ENCODE measurements at places on chromosomes 6 and 20. TPM values are rescaled to one million over a fixed set of nuclear protein-coding genes. Genes with fewer than 3 reads are reported as not detected.
A peak's percentile ranks its signal among the peaks of the same experiment; 100 is the strongest.

DNA sequence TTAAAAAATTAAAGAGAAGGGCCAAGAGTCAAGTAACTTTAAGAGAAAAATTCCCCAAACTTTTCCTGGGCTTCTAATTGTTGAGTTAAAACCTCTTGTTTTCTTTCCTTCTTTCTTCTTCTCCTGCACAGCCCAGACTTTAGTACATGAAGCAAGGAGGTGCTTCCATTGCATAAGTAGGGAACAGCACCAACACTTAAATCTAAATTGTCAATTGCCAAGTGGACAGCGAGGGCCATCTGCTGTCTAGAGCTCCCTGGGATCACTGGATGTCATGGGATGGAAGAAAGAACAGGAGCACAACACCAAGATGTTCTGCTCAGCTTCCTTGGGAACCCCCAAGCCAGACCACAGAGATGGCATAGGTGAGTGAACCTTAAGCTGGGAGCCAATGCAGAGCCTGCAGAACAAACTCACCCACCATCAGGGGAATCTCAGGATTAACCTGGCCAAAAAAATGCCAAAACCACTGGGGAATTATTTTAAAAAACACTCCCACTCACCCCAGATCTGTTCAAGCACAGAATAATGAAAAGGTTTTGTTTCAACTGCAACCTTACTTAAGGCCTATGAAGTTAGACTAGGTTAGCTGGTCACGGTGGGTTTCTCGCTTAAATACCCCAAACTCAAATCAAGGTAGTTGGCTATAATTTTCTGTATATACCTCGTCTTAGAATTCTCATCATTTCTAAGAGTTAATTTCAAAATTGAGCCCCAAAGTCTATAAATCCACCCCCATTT lies 67.8 kb downstream of the TNFRSF21 start:
- no peak for DNase-seq

TBC1D7 gene
- 41.8 TPM for total RNA-seq

HLA-G gene
- not detected for total RNA-seq

ENPP4 gene
- 27.8 TPM for total RNA-seq

UBE2C gene
- 6.9 TPM for total RNA-seq

DACT2 gene
- 0.62 TPM for total RNA-seq

GRCh38 chr6:118313208-118313607 lies 234.9 kb upstream of the PLN start:
- DNase-seq = no peak

- DNase-seq = no peak
Observed at GRCh38 chr20:50582591-50583234, 72.5 kb downstream of the PTPN1 start.

GRCh38 chr6:147508042-147508865 lies at the start of gene SAMD5:
Gene SAMD5 (plus strand): TSS chr6:147508690. CDS start chr6:147508929, 239 bp downstream.
- peak; percentile 46 for DNase-seq

DNA sequence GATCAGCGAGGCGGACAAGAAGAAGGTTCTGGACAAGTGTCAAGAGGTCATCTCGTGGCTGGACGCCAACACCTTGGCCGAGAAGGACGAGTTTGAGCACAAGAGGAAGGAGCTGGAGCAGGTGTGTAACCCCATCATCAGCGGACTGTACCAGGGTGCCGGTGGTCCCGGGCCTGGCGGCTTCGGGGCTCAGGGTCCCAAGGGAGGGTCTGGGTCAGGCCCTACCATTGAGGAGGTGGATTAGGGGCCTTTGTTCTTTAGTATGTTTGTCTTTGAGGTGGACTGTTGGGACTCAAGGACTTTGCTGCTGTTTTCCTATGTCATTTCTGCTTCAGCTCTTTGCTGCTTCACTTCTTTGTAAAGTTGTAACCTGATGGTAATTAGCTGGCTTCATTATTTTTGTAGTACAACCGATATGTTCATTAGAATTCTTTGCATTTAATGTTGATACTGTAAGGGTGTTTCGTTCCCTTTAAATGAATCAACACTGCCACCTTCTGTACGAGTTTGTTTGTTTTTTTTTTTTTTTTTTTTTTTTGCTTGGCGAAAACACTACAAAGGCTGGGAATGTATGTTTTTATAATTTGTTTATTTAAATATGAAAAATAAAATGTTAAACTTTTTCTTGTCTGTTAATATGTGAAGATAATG lies 2.2 kb downstream of the HSPA1B start:
- DNase-seq = no peak

FAM83D gene
- total RNA-seq = 1.7 TPM

DNA sequence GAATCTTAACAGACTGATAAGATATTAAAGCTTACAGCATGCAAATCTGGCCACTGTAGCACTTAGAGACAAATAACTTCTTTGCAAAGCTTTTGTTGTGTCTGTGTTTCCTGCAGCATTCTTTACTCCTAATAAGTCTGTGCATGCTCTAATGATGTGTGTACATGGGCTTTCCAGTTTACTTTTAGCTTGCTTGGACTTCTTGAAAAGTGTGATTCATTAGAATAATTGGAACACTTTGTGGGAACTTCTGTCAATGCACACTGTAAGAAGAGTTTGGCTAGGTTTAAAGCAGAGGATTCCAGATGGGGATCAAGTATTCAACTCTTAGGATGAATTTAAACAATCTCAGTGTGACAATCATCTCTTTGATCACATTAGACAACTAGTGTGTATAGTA lies 22.1 kb upstream of the TINAG start:
- no peak for DNase-seq

GRCh38 chr20:64009811-64010387 lies 26.1 kb upstream of the C20orf204 start:
- no peak for DNase-seq
